ENCODE measurements at places on chromosomes 2 and 18. TPM values are rescaled to one million over a fixed set of nuclear protein-coding genes. Genes with fewer than 3 reads are reported as not detected.

The FBXO11 gene
- 59.4 TPM for total RNA-seq

DNA sequence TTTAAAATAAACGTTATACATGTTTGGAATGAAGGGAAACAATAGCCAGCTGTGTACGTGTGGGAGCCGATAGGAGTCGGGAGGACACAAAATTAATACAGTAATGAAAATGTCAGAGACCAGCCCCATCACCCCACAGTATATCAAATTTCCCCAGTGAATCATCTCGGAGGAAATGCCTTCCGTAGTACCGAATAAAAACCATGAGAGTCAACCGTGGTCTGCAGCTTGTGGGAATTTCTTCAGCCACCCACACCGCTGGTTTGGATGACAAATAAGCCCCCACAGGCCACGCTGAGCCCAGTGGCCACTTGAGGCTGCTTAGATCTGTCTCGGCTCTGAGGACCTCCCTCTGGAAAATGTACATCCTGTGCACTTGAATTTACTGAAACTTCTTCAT is 133.7 kb downstream of the COL6A3 start:
- DNase-seq = no peak

The HOXD4 gene
- total RNA-seq = not detected

DNA sequence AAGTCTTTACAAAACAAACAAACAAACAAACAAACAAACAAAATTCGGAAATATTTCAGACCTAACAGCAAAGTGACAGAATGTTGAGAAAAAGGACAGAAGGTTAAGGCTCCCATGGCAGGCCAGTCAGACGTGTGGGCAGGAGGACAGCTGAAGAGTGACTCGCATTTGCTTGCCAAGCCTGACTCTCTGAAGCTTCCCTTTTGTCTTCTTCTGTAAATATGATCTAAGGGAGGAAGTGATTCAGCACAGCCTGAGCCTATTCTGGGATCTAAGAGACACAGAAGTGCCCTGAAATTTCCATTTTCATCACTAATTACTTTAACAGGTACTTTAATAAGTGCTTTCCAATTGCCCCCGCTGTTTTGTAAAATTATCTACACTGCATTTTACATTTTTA is 134.0 kb upstream of the LYPD1 start:
- no peak for DNase-seq

- DNase-seq = no peak
These were observed 6.1 kb upstream of the RAB17 start for GRCh38 chr2:237596520-237597195.

DNA sequence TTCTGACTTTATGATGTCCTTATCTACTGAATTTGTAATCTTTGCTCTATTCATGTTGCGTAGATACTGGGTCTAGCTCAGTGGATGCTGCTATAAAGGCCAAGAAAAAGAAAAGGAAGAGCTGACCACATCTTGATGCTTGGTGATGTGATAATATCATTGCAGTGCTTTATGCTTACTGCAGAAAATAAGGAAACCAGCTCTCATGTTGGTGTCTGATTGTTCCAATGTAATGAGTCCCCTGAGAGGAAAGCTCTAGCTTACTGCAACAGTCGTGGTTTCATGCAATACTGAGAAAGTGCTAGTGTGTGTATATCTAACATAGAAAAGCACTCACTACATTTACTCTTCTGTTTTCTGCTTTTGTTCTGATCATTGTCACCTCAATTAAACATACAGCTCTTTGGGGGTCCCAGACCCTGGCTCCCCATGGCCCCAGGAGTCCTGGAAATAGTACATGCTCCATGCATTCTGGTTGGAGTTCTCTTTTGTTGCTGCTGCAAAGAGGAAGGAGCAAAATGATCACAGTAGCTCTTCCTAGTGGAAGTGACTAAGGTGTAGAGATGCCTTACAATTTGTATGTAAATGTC is 338.8 kb downstream of the CYRIA start:
- DNase-seq = no peak

GRCh38 chr2:102206666-102207341 is 20.0 kb downstream of the IL1RL2 start:
- DNase-seq = no peak

- DNase-seq = no peak
These were observed 92.3 kb downstream of the DIS3L2 start for GRCh38 chr2:232053777-232054176.

Measured in activated CD4-positive, alpha-beta memory T cell treated with anti-CD3 and anti-CD28 coated beads, Interleukin-2, amount 10 ng/mL, durations not matched to agents 7 days and 5 days (primary cell).